ENCODE measurements at places on chromosomes 5 and 9.

- DNase-seq = no peak
These were observed 55.8 kb upstream of the ACTBL2 start for GRCh38 chr5:57538341-57538955.

GRCh38 chr9:4167079-4167671 lies 132.7 kb downstream of the GLIS3 start:
- DNase-seq = no peak

DNA sequence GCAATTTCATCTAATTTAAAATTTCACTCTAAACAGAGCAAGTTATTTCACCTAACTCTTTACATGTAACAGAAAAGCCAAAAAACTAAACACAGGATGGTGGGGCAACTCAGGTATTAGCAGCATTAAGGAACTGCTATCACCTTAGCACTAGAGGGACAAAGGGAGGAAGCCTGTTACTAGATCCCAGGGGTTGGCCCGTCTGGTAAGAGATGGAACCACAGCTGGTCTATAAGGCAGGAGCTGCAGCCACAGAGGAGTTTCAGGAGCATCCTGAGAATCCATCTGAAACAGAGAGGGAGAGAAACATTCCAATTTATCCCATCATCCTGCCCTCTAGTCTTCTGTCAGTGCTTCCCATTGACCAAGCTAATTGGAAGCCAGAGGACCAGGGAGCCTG lies 300.3 kb downstream of the MRPS30 start:
- DNase-seq = no peak

- no peak for DNase-seq
These were observed 59.8 kb upstream of the NFIB start for GRCh38 chr9:14373706-14374105.

- no peak for DNase-seq
These were observed 144.9 kb downstream of the GIN1 start for GRCh38 chr5:102975045-102975444.

DNA sequence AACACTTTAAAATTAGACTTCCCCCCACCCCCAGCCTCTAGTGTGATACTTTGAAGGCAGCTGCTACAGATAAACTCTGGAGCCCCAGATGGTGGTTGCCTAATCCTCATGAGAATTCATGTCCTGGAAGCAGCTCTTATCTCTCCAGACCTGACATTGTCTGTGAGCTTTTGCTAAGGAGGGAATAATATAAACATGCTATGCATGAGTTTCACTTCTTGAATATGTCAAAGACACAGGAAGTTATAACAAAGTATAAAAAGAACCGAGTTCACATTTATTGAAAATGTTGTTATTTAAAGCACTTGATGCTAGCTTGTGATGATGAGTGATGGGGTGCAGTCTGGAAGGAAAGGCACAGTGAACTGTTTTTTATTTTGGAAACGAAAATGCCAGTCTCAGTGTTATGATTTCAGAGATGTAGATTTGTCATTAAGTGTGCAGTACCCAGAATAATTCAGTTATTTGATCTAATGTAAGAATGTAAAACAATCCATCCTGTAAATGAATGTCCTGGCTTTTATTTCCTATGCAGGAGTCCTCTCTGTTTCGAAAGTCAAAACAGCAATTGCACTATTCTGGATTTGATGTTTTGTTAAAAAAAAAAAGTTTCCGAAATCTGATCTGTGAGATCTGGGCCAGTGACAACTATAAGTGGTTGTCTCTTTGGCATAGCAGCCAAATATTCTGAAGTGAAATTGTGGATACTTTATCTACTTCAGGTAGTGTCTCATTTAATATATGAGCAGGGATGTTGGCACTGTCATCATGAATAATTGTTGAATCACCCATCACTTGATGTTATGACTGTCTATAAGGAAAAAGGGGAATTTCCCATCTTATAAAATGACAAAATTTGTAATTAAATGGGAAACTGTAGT lies 77.0 kb downstream of the ZCCHC7 start:
- DNase-seq = no peak

GRCh38 chr9:137055385-137056364 lies 1.8 kb upstream of the ENTPD2 start:
- no peak for DNase-seq

GRCh38 chr5:124583469-124584350 lies 162.7 kb downstream of the ZNF608 start:
- no peak for DNase-seq

GRCh38 chr5:132431632-132432031 lies 58.9 kb downstream of the IRF1 start:
- no peak for DNase-seq

DNA sequence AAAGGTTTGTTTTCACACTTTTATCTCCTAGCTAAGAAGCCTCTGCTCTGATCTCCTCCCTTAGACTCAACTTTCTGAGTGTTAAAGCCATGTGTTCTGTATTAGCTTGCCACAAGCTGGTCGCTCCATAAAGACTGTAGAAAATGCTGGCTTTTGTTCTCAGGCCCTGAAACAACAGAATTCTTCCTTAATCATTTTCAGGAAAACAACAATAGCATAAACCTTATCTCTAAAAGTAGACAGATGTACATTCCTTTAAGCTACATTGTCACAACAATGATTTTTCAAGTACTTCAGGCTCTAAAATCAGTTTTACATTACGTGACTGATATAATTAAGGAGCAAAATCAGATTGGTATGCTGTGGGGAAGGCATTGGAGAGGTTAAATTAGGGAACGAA lies 41.9 kb downstream of the VCAN start:
- no peak for DNase-seq

DNA sequence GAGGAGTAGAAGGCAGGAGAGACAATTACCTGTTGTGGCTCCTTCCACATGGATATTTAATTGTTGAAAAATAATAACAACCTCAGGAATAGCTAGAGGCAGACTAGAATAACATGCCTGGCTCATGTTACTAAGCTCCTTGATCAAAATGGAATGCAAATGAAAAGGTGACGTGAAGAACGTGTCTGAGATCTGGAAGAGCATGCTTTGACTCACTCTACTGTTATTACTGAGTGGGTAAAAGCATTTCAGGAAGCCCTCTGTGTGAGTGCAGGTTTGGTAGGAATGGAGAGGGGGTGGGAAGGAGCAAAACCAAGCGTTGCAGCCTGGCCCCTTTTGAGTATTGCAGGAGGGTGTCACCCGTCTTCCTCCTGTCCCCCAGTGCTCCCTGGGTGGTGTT lies 84.8 kb downstream of the EQTN start:
- no peak for DNase-seq

- DNase-seq = no peak
These were observed 48.1 kb downstream of the KCNV2 start for GRCh38 chr9:2765250-2765880.

GRCh38 chr5:146778795-146779194 lies 99.8 kb downstream of the PPP2R2B start:
- DNase-seq = no peak

DNA sequence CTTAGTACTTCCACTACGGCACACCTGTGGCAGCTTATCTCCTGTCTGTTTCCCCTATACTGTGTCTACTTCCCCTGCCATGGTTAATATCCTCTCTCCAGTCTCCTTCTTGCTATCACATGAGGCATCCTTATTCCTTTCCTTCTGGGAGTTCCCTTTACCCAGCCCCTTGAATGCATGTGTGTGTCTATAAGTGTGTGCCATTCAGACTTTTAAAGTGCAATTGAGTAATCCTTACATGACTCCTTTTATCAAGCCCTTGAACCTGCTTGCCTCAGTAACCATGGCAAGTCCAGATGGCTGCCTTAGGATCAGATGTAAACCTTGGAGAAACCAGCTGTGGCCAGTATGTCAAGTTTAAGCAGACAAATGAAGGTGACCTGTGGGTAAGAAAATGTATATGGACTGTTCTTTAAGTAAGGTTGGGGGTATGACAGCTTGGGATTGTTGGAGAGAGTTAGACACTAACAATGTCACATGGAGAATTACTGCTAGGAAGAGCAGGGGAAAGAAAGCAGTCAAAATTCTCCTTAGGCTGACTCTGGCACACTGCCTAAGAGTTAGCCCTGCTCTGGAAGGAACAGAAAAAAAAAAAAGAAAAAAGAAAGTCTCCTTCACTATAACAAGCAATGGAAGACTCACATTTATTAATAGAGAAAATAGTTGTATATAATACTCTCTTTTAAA lies 142.1 kb downstream of the HINT1 start:
- DNase-seq = no peak

GRCh38 chr5:59360130-59360555 lies 533.4 kb downstream of the PDE4D start:
- DNase-seq = no peak

- DNase-seq = no peak
These were observed 14.2 kb downstream of the LOX start for GRCh38 chr5:122063836-122064235.

GRCh38 chr5:143649937-143650621 lies 161.9 kb upstream of the HMHB1 start:
- no peak for DNase-seq

DNA sequence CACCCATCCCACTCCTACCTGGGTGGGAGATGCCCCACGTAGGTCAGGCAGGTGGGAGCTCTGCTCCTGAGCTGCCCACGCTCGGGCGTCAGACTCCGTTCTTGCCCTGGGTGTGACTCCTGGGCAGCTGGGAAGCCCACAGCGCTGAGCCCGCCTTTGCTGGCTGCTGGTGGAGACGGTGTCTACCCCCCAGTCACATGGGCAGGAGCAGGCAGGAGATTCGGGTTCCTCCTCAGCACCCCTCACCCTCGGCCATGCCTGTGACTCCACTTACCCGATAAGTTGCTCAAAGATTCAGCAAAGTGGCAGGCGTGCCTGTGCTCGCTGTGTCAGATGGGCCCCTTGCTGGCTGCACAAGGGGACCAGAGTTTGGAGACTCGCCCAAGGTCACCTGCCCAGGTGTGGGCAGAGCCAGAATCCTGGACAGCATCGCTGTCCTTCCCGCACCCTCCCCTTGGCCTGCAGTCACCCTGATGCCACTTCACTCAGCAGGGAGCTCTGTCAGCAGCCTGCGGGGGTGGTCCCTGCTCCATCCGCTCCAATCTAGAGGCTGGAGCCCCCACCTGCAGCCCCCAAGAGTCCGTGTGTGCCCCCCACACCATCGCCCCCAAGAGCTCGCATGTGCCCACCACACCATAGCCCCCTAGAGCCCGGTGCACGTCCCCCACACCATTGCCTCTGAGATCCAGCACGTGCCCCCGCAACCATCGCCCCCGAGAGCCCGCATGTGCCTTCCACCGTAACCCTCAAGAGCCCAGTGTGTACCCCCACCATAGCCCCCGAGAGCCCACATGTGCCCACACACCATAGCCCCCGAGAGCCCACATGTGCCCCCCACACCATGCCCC lies 4.2 kb downstream of the LCN1 start:
- DNase-seq = no peak

- no peak for DNase-seq
These were observed 81.8 kb upstream of the RASA1 start for GRCh38 chr5:87185838-87186237.

- no peak for DNase-seq
These were observed 322.4 kb downstream of the TMEM167A start for GRCh38 chr5:82754759-82755158.

- no peak for DNase-seq
These were observed 563 bp upstream of the FGF10 start for GRCh38 chr5:44389823-44390143.

- DNase-seq = no peak
These were observed 15.4 kb downstream of the SHLD3 start for GRCh38 chr5:65640240-65640639.

- DNase-seq = no peak
These were observed 50.0 kb upstream of the RFX3 start for GRCh38 chr9:3575821-3576220.

GRCh38 chr9:137011156-137011555 lies 14.8 kb upstream of the CLIC3 start:
- no peak for DNase-seq

GRCh38 chr9:19689328-19690101 lies 99.3 kb downstream of the SLC24A2 start:
- DNase-seq = no peak

DNA sequence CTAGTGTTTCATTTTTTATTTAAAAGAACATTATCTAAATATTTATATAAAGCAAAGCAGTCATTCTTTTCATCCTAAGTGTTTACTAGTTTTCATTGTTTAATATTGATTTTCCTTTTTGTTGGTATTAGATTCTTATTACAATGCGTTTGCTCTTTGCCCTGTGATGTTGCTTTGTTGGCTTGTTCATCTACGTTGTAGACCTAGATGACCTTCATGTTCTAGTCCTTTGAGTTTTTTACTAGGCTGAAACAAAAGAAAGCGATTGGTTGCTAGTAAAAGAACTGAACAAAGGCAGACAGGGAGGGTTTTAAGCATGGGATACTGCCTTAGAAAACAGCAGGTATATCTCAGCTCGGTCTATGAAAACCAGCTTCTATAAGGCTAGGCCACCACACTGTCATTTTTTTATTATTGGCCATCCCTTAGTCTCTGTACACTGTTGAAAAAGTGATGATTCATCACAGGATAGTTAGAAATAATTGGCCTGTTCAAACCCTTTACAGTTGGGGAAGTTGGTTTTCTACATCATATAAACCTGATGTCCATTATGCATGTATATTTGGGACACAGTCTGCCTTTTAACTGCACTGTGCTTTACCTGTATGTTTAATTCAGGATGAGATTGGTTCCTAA lies 119.0 kb downstream of the ZCCHC7 start:
- DNase-seq = no peak

- DNase-seq = no peak
These were observed 446.9 kb upstream of the GRIN3A start for GRCh38 chr9:102185371-102185770.

GRCh38 chr5:179169836-179170235 lies 109.7 kb downstream of the ZNF354C start:
- DNase-seq = no peak

GRCh38 chr5:55344392-55344992 lies 36.7 kb downstream of the MTREX start:
- DNase-seq = peak; percentile 62

GRCh38 chr5:169632946-169633345 lies 4.1 kb upstream of the DOCK2 start:
- DNase-seq = no peak

Measured in activated CD4-positive, alpha-beta T cell treated with anti-CD3 and anti-CD28 coated beads, Interleukin-2, amount 50 U/mL, for 1 hour (primary cell).